ENCODE measurements at places on chromosomes 16 and 17.

DNA sequence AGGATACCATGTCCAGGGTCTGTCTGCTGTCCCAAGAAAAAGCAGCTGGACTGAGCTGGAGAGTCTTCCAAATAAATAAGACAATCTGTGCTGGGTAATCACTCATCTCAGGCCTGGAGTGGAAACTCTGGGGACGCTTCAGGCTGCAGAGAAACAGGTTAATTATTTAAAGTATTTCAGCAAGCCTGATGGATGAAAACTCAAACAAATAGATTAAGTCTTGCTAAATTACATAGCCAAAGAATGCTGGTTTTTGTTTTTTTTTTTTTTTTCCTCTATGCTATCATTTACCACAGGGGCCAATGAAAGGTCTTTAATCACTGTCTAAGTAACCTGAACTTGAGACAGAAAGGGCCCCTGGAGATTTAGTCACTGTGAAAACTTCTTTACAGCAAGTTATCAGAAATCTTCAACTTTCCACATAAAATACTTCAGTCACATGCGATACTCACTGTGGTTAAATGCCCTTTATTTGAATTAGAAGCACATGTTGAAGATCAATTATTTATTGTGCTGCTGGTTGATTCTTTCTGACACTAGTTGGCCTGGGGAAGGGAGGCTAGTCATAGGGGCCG, 31.0 kb upstream of the KCNJ2 start:
- DNase-seq: no peak

- DNase-seq: no peak
These were observed 116.8 kb downstream of the CDYL2 start for GRCh38 chr16:80687606-80688005.

DNA sequence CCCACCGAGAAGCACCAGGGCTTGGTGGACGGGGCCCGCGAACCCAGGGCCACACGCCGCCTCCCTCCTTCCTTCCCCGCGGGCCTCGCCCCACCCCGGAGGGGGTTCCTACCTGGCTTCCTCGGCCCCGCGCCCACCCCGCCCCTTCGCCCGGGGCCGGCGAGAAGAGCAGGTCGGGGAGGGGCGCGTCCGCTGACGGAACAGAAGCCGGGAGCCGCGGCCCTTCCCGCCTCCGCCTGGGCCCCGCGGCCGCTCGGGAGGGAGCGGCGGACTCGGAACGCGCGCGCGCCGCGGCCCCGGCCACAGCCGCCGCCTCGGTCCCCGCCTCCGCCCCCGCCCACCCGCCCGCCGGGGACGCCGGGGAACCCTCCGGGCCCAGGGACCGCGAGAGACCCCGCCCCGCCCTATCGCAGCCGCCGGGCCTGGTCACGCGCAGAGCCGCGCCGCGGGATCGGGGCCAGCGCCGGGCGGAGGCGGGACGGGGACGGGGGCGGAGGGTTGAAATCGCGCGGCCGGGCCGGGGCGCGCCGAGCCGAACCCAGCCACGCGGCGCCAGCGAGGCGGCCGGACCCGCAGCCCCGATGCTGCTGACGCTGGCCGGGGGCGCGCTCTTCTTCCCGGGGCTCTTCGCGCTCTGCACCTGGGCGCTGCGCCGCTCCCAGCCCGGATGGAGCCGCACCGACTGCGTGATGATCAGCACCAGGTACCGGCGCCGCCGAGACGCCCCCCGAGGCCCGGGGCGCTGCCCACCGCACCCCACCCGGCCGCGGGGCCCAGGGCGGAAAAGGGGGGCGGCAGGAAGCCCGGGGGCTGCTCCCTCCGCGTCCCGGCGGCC, at the start of gene TLCD3A:
TSS of gene TLCD3A (plus strand) at position 530 of the 835 bp plus-strand sequence. CDS start at position 582, 52 bp downstream.
- no peak for DNase-seq

- DNase-seq: no peak
These were observed 14.4 kb downstream of the B9D1 start for GRCh38 chr17:19348081-19348650.

DNA sequence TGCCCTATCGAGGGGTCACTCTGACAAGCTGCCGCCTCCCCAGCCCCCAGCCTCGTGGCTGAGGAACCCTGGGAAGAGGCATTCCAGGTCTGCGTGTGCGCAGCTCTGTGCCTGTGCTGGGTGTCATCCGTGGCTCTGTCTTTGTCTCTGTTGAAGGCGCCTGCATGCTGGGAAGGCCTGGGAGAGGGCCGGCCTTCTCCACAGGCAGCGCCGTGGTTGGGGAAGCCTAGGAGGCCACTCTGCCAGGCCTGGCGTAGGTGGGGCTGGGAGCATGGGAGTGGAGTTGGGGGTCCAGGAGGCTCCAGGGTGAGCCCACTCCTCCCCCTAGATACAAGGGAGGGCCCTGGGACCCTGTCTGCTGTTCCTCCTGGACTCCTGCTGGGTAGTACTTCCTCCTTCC, 3.3 kb downstream of the NHERF2 start:
- DNase-seq: no peak

DNA sequence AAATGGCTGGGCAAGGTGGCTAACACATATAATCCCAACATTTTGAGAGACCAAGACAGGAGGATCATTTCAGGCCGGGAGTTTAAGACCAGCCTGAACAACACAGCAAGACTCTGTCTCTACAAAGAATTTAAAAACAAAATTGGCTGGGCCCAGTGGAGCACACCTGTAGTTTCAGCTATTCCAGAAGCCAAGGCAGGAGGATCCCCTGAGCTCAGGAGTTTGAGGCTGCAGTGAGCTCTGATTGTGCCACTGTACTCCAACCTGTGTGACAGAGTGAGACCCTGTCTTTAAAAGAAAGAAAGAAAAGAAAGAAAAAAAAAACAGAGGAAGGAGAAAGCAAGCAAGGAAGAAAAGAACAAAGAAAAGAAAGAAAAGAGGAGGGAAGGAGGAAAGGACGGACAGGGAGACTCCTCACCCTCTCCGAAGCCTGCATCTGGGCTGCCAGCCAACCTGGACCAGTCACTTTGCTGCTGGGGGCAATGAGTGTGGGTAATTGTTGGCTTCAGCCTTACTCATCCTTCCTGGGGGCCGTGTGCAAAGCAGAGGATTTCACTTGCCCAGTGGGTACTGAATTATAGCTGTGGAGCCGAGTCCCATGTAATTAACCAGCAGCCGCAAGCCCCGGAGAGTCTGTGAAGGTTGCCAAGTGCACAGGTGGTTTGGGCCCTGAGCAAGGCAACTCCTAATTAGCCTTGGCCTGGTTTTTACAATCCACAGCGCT, 6.7 kb upstream of the MT4 start:
- no peak for DNase-seq

DNA sequence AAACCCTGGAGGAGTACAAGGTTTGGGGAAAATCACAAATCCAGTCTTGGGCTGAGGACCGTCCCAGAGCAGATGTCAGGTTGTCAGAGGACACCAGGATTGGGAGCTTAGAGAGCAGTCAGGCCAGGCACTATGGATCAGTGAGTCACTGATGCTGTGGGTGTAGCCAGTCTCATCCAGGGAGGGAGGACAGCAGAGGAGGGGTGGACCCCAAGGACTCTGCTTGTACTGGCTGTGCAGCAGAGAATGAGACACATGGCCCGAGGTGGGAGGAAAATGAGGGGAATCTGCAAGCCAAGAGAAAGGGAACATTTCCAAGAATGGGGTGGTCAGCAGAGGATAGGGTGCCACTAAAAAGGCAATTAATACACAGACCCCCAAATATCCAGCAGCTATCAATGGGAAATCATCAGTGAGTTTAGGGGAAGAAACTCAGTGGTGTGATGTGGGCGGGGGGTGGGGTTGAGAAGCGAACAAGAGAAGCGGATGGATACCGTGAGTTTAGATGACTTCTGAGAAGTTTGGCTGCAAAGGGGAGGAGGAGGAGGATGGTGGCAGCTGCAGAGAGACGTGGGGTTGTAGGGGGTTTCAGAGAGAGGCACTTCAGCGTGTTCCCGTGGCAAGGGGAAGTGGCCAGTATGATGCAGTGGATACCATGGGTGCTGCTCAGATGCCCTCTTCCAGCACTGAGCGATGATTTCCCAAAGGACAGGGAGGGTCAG, 43.9 kb downstream of the ARHGAP27 start:
- DNase-seq: no peak

DNA sequence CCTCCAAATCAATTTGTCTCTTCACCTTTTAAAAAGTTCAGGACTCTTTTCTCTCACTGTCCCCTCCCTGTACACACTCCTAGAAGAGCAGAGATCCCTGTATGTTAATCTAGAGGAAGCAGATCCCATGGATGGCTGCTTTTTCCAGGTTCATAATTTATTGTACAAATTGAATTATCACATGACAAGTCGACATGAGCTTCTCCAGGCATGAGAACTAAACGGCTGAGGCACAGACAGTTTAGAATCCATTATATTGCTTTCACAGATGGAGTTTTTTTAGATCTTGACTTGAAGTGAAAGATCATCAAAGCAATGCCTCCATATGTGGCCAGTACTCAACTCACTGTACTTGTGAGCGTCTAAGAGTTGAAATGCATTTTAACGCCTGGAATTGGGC, 47.9 kb downstream of the RGS9 start:
- DNase-seq: no peak

- DNase-seq: peak; percentile 91
These were observed at the start of gene WRAP53 for GRCh38 chr17:7687908-7688807. Gene WRAP53, plus strand, starts transcription at chr17:7688477. Its CDS starts 172 bp downstream, at chr17:7688649.

GRCh38 chr17:27810902-27811557, 10.7 kb upstream of the NOS2 start:
- no peak for DNase-seq

GRCh38 chr17:80474231-80474960, 2.0 kb downstream of the NPTX1 start:
- DNase-seq: no peak

DNA sequence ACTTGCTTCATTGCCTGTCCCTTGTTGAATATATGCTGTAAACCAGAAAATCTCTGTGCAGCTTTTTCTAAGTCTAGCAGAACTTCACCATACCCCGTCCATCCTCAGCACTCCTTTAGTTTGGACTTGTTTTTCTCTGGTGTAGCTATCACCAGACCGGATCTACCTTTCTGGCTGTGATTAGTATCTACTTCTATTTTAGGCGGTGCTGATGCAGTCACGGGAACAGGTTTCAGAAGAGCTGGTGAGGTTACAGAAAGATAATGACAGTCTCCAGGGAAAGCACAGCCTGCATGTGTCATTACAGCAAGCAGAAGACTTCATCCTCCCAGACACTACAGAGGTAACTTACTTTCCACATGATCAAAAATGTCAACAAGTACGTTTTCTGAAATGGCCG, 46.4 kb downstream of the NUP88 start:
- DNase-seq: no peak

DNA sequence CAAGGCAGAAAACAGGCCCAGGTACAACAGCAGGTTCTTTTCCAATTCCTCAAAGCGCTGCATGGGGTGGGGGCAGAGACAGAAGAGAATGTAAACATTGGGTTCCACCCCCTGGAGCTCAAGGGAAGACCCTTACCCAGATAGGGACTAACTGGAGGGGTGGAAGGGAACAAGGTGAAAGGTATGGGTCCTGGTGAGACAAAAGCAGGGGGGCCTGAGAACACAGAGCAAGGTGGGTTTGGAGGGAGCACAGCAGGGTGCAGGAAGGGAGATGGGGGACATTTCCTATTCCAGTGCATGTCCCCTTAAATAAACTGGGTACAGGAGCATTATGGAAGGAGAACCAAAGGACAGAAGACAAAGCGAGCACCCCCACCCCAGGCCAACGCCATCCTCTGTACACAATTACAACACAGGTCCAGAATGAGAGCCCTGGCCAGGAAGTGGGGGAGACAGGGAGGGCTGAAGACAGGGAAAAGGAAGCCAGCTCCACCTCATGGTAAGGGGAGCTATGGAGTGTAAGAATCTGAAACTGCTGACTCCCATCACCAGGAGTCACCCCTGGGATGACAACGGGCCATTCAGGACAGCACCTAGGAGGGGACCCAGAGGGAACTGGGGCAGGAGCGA, 2.1 kb upstream of the CD2BP2 start:
- DNase-seq: no peak

- DNase-seq: no peak
These were observed 42.6 kb upstream of the CHMP6 start for GRCh38 chr17:80948976-80949450.

DNA sequence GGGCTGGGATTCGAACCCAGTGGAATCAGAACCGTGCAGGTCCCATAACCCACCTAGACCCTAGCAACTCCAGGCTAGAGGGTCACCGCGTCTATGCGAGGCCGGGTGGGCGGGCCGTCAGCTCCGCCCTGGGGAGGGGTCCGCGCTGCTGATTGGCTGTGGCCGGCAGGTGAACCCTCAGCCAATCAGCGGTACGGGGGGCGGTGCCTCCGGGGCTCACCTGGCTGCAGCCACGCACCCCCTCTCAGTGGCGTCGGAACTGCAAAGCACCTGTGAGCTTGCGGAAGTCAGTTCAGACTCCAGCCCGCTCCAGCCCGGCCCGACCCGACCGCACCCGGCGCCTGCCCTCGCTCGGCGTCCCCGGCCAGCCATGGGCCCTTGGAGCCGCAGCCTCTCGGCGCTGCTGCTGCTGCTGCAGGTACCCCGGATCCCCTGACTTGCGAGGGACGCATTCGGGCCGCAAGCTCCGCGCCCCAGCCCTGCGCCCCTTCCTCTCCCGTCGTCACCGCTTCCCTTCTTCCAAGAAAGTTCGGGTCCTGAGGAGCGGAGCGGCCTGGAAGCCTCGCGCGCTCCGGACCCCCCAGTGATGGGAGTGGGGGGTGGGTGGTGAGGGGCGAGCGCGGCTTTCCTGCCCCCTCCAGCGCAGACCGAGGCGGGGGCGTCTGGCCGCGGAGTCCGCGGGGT, at the start of gene CDH1:
TSS of gene CDH1 (plus strand) at position 247 of the 684 bp plus-strand sequence. CDS start at position 371, 124 bp downstream.
- peak; percentile 22 for DNase-seq

DNA sequence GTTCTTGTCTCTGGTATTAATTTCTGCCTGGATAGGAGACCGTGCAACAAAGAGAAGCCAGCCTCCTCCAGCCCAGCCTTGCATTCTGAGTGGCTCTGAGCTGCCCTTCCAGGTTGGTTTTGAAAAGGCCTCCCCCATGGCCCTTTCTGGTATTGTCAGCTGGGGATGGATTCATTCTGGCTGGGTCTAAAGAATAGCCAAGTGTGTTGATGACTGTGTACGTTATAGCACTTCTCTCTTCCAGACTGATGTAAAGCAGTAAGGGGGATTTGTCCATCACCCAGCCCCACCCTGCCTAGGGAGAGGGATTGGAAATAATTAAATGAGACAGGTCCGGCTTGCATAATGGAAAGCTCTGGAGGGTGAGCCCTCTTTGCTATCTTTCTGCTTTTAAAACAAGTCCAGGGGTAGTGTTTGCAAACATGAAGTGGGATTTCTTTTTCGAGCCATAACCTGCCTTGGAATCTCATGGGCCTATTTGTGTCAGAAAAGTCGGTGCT, 146.4 kb downstream of the MSI2 start:
- no peak for DNase-seq

DNA sequence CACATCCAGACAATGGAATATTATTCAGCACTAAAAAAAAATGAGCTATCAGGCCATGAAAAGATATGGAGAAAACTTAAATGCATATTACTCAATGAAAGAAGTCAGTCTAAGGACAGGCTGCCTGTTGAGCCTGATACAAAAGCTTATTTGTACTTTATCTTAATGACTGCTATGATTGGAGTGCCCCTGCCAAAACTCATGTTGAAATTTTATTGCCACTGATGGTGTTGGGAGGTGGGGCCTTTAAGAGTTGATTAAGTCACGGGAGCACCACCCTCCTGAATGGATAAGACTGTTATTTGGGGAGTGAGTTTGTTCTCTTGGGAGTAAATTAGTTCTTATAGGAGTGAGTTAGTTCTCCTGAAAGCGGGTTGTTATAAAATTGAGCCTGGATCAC, 9.9 kb downstream of the C17orf67 start:
- no peak for DNase-seq
